ENCODE measurements at places on chromosomes 16 and 17.

GRCh38 chr16:84088695-84089395, 27.9 kb downstream of the MBTPS1 start:
- DNase-seq = no peak

GRCh38 chr17:57899391-57899790, 49.5 kb upstream of the MRPS23 start:
- no peak for DNase-seq

GRCh38 chr16:85421338-85422195, 191.6 kb upstream of the GSE1 start:
- no peak for DNase-seq

GRCh38 chr17:18025241-18025944, 13.6 kb downstream of the ATPAF2 start:
- DNase-seq = no peak

DNA sequence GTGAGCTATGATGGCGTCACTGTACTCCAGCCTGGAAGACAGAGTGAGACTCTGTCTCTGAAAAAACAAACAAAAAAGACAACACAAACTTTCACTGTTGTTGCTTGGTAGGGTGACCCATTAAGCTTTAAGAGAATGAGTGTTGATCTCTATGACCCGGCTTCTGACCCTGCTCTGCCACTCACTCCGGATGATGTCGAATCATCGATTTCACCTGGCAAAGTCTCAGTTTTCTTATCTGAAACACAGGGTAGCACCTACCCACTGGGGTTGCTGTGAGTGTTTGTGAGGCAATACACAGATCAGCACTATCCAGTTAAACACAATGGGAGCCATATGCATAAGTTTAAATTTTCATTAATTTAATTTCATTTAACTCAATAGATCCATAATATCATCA, 20.6 kb upstream of the IRF8 start:
- no peak for DNase-seq

GRCh38 chr17:79529661-79530081, 81.2 kb downstream of the RBFOX3 start:
- no peak for DNase-seq

DNA sequence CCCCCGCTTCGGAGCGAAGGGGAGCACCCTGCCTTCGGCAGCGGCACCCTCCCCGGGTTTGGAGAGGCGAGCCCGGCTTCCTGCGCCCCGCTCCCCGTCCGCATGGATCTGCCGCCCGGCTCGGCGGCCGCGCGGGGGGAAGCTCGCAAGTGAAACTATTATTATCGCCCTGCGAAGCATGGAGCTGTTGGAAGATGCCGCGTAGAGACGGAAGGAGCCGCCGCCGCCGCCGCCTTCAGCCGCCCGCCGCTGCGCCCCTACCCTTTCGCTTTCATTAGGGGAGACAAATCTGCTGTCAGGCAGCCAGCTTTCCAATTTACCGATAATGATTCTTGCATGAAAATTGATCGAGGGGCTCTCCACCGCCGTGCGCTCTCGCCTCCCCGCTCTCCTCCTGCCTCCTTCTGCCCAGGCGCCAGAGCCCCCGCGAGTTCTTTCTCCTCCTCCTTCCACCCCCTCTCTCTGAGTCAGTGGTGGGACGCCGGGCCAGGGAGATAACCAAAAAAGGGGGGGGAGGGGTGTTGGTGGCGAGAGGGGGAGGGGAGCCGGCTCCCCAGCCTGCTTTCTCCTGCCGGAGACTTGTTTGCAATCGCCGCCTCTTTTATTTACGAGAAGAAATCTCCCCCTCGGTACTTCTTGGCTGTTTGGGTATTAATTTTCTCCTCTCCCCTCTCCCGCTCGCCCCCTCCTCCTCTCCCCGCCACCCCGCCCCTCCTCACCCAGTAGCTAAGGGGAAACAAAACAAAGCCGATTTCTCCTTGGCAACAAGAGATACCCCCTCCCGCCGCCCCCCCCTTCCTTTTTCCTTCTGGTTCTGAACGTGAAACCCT, 58.0 kb upstream of the GSE1 start:
- DNase-seq = no peak

- DNase-seq = no peak
These were observed 48.9 kb downstream of the TEX2 start for GRCh38 chr17:64213995-64214811.

DNA sequence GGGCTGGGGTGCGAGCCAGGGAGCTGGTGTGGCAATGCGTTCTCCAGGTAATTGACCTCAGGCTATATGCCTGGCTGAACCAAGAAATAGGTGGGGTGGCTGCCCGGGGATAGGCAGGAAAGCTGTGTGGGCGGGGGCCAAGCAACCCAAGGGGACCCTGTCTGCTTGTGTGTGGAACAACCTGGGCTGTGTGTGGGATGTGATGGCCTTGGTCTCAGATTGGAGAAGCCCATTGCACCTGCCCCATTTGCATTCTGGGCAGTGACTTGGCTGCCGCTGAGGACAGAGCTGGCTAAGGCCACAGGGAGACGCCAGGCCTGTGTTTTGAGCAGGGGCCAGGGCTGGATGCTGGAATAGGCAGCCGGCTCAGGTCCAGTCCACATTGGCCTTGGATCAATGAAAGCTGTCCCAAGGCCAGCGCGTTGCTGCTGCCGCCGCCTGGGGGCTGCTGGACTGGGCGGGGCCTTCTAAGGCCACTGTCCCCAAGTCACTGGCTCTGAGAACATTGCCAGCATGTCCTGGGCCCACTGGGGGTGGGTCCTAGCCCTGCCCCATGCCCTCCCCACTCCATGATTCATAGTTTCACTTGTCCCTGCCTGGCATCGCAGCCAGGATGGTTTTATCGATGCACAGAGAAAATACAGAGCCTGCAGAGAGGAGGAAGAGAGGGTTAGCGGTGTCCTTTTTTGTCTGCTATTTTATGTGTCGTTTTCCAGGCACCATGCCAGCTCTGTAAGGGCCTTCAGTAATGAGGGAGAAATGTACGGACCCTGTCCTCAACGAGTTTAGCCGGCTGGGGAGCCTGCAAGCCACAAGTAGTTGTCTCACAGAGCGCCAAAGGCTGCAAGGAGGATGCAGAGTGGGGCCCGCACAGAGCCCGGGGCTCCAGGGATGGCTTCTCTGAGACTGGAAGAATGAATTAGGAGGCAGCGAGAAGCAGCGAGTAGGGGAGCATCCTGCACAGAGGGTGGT, 43.9 kb downstream of the NKD1 start:
- DNase-seq = no peak

DNA sequence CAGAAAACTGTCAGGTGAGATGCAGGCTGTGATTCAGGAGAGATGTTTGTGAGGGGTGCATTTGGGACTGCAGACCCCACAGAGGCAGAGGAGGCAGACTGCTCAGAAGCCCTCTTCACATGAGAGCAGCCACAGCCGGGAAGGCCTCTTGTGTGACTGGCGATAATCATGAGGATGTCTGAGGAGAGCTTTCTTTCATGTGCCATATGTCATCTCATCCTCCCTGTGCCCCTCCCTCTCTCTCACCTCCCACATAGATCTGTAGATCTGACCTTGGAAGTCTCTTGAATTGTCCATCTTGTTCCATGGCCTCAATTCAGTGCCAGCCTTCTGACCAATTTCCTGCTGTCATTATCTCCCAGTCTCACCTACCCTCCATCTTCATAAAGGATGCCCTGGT, 50.5 kb downstream of the EPN2 start:
- no peak for DNase-seq

DNA sequence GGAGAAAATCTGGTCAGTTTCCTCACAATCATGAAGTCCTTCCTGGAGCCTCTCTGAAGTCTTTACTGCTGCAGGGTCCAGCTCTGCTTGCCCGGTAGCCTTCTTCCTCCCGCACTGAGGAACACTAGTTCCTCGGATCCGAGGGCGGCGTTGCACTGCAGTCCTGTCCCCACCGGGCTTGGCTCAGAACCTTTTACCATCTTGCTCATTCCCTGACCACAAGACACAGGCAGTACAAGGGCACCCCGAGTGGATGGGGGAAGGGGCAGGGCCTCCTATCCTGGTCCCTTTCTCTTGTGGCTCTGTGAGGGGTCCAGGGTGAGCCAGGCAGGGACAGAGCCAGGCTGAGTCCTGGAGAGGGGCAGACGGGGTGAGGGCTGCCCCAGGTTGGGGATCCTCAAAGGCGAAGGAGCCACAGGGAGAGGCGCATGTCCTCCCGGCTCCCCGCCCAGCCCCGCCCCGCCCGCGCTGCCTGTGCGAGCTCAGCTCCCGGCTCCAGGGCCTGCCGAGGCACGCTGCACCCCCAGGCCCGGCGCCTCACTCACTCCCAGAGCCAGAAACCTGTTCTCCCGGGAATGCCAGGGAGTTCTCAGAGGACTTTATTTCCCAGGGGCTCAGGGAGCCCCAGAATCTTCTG, 1.5 kb downstream of the FOXN1 start:
- DNase-seq = no peak

GRCh38 chr17:70323269-70323668, 153.9 kb downstream of the KCNJ2 start:
- no peak for DNase-seq

DNA sequence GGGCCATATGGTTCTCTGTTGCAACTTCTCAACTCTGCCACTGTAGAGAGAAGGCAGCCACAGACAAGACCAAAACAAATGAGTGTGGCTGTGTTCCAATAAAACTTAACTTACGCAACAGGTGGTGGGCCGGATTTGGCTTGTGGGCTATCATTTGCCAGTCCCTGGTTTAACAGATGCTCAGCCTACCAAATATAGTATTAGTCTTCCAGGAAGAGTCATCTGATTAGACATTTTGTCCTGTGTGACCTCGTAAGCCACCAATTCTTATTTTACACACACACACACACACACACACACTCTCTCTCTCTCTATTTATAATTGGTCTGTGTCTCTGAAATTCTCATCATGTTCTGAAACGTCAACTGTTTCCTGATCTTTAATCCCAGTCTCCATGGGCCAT, 245.9 kb downstream of the XYLT1 start:
- DNase-seq = peak; percentile 77

GRCh38 chr16:12260647-12261262, 284.2 kb downstream of the SNX29 start:
- no peak for DNase-seq

GRCh38 chr16:78298986-78299385, 199.5 kb downstream of the WWOX start:
- DNase-seq = no peak
